ENCODE measurements at places on chromosomes 16 and 17.

- DNase-seq, result no peak
These were observed 8.6 kb downstream of the HIC1 start for GRCh38 chr17:2063261-2064146.

GRCh38 chr16:1911467-1912214 lies 6.6 kb downstream of the HS3ST6 start:
- DNase-seq, result no peak

GRCh38 chr17:53191878-53192277 lies 630.8 kb upstream of the KIF2B start:
- DNase-seq, result no peak

DNA sequence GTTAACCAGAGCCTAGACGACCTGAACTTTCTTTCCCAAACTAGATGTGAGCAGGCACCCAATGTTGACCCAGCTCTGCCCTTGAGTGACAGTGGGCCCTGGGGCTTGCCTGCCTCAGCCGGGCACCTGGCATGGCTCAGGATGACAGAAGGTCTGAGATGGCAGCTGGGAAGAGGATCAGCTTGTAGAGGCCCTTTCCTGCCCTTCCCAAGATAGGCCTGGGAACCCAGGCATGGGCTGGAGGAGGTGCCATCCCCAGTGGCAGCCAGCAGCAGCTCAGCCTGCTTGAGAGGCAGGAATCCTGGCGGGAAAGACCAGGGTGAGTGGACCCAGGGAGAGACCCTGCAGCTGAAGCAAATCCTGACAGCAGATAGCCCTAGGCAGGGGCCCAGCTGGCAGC lies 59.1 kb downstream of the PIPOX start:
- no peak for DNase-seq

GRCh38 chr17:1045456-1045855 lies 48.5 kb downstream of the TIMM22 start:
- no peak for DNase-seq

DNA sequence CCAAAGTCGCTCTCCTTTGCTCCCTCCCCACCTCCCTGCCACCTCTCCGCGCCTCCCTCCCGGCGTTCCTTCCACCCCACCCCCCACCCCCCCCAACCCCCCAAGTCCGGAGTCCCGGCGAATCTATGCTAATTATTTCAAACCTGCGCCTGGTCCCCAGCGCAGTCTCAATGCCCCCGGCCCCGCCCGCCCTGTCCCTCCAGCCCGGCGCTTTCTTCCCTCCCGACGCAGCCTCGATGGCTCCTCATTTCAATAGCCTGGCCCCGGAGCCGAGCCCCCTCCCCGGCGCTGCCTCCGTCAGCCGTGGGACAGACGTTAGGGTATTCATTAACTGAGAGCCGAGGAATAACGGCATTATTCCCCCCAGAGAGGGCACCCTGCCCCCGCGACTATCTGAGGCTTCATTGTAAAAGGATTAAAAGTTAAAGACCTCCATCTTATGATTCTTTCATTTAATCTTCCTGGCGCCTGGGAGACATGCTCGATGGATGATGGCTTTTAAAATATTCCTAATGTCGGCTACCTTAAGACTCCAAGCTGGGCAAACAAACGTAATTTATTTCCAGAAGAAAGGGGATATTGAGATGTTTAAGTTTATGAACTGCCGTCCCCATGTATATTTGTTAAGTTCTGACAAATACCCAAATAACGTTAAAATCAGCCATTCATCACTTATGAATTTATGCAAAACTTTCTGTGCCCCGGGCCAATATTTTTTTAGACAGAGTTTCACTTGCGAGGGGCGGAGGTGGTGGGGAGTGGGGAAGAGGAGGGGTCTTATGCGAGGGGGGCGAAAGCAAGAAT lies 3.4 kb downstream of the NOG start:
- no peak for DNase-seq

- DNase-seq, result peak; percentile 68
These were observed 596 bp downstream of the PROCA1 start for GRCh38 chr17:28710861-28711722.

DNA sequence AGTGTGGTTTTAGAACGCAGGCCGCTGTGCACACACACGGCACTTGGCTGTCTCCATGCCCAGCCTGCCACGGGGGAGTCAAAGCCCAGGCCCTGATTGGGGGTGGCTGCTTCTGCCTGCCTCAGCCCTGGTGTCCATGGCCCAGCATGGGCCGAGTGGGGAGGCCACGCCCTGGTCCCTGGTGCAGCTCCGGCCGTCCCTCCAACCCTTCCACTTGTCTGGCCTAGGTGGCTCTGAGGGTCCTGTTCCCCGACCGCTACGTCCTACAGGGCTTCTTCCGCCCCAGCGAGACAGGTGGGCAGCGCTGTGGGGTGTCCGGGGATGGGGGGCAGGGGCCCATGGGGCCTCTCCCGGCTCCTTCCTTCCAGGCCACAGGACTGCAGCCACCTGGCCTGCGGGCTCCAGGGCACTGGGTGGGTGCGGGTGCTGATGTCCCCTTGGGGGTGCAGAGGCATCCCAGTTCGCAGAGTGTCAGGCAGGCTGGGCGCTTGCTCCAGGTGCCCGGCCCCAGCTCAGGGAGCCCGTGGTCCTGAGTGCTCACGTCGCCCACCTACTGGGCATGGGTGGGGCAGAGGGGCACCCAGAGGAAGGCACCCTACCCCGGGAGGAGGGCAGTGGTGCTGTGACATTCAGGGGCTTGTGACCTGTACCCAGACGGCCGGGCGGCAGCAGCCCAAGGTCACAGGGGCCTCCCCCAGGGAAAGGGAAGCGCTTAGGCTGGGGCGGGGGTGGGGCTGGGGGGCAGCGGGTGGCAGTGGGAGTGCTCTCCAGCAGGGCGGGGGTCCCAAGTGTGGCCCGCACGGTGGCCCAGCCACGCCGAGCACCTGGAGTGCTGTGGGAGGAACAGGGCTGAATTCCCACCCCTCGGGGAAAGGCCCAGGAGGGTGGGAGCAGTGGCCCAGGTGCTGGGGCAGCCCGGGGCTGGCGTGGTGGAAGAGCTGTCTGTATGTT lies 11.8 kb downstream of the CENPX start:
- no peak for DNase-seq

DNA sequence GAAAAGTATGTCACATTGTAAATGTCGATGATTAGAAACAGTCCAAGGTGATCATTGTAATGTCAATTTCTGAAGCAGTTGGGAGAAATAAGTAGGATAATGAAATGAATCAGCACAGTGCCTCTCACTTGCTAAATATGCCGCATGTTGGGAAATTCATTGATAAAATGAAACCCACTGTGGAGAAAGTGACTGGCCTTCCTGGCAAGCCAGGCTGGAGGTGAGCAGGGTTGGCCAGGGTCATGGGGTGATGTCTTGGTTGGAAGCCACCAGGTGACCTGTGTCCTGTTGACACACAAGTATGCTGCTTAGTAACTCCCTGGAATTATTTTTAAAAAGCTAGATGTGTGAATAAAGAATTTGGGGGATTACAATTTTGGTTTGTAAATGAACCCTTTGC lies 14.9 kb upstream of the WNT9B start:
- DNase-seq, result no peak

GRCh38 chr17:69477204-69477902 lies 62.9 kb downstream of the MAP2K6 start:
- DNase-seq, result no peak

DNA sequence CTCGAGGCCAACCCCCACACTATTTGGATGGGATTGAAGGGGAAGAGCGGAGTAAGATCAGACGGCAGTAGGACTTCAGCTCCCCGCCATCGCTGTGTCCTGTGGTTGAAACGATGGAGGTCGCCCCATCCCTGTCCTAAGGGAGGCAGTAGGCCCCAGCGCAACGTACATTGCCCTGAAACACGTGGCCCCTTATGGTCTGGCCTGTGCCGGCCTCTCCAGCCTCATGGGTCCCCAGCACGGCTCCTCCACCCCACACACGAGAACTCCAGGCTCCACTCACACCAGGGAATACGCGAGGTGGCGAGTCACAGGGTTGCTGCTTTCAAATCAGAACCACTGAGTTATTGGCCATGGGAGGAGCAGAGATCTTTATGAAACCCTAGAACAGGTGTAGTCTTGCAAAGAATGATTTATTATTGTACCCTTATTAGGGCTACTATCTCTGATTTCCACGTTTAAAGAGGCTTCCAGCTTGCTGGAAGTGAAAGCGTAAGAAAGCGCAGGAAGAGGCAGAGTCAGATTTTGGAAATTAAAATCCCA lies 669 bp upstream of the DCTPP1 start:
- DNase-seq, result no peak

- DNase-seq, result no peak
These were observed 14.4 kb downstream of the TBKBP1 start for GRCh38 chr17:47708312-47708863.

DNA sequence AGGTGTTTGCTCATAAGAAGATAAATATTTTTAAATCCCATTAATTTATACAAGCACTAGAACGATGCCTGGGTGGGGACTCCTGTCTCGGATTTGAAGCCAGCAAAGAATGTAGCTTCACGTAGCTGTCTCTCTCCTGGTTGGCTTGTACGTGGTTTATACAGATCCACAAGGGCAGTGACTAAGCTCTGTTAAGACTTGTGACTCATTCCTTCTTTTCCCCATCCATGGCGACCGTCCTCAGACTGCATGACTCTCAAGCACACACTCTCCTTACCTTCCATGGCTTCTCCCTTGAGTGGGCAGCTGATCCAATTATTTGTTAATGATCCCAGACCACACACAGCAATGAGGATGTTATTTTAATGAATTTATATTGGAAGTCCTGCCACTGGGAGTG lies 679.7 kb upstream of the SOX9 start:
- DNase-seq, result peak; percentile 48

DNA sequence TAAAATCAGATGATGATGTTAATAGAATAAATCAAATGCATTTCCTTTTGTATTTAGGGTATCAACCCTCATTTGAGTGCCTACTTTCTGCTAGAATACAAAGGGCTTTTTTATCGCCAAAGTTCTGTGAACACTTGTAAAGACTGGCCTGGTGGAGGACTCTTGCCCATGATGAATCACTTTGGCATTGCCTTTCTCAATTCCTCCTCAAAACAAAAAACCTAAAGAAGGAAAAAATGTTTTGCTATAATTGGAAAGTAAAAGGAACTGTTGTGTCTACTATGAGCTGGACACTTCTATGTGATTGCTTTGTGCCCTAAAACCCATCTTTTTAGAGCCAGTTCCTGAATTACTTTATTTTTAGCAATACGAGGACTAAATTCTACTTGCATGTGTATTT lies 13.0 kb upstream of the DHRS11 start:
- no peak for DNase-seq

DNA sequence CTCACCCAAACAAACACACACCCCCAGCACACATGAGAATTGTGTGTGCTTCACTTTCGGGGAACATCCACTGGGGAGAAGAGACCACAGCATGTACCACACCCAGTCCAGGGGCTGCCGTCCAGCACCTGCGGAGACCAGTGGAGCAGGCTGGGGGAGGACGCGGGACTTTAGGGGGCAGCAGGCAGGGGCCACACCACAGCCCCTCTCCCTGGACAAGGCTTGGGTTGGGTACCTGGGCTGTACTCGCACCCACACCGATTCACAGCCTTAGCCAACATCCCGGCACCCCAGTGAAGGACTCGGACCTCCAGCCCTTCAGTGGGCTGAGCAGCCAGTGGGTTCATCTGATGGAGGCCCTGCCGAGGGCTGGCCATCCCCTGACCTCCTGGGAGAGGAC lies 63.3 kb downstream of the RBFOX3 start:
- DNase-seq, result no peak

DNA sequence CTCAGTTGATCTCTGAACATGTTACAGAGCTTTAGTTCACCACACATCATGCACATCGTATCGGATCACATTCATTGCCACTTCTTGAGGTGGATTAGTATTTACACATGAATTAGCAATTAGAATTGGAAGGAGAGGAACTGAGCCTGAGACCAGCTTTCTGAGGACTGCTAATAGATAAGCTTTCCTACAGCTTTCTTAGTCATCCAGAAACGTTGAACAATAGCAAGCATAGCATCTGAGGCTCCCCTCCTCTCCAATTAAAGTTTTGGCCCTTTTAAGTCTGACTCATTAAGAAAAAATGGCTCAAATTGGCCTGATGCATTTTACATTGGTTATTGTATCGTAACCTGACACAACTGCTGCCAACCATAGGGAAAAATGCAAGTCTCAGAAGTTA lies 1130.4 kb downstream of the CDH8 start:
- no peak for DNase-seq

DNA sequence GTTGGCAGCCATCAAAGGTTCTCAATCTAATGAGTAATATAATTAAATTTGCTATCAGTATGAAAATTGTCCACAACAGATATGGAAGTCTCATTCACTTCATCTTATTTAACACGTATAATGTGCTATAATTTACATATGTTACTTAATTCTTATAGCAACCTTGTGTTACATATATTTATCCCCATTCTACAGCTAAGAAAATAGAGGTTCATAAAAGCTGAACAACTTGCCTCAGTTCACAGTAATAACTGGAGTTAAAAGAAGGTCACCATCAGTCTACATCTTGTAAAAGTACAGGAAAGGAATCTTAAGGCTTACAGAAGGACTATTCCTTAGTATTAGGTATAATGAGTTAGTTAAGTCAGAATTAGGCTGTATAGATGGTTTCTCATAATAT lies 27.9 kb downstream of the STXBP4 start:
- no peak for DNase-seq

DNA sequence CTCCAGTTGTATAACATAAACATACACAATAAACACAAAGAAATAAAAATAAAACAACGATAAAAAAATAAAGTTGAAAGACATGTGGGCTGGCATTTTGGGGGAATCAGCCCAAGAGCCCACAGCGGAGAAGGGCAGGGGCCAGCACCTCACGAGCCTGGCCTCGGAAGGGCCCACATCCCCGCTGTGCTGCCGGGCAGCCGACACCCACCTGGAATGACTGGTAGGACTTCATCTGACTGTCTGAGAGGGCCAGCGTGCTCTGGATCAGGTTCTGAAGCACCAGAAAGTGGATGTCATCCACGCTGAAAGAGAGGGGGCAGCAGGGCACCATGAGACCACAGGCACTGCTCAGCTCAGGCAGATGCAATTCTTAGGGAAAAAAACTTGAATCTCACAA lies 73.5 kb downstream of the GTF3C1 start:
- no peak for DNase-seq

DNA sequence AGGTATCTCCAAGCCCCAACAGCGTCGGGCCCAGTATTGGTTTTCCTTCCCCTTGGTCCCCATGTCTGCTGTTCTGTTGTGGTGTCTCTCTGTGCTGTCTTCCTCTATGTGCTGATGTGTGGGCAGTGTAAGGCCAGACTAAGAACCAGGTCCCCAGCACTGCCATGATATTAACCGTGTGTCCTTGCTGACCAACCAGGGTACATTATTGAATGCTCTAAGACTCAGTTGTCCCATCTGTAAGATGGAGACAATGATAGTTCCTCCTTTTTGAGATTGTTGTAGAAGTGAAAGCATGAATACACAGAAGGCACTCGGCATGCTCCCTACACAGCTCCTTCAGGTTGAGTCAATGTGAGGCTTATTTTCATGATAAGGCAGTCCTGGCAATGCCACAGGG lies 20.6 kb downstream of the AOC3 start:
- no peak for DNase-seq

- no peak for DNase-seq
These were observed 81.3 kb upstream of the PLCG2 start for GRCh38 chr16:81697616-81698309.

DNA sequence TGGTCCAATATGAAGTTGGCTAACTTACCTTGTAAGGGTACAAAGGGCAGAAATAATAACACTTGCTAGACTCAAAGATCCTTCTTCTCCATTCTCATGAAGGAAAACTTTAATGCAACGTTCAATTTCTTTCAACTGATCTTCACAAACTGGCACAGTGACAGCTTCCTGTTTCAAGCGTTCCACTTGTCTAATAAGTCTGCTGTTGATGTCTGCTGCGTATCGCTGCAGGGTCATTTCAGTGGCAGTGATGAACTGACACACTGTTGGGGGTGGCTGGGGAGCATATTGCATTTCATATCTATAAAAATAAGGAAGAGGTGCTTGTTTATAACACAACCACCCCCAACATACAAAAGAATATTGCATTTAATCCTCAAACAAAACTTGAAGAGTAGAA lies 33.5 kb upstream of the ARL6IP1 start:
- no peak for DNase-seq

Data from GM04504 (cell line).